ENCODE measurements at places on chromosomes 12 and 14.

DNA sequence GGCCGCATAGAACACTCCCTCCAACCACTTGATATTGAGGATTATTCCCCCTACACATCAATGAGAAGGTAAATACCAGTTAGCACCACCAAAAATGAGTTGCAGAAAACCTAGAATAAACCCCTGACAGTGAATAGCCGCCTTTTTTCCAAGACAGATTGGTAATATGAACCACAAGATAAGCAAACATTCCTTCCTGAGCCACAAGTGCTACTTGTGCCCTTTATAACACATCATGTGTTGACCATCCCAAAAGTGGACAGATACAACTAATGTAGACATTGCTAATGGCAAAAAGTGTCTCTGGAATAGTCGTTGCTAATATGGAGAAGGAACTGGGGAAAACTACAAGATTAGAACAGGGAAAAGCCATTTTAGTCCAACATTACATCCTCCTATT, 17.2 kb downstream of the NOXRED1 start:
- no peak for DNase-seq

DNA sequence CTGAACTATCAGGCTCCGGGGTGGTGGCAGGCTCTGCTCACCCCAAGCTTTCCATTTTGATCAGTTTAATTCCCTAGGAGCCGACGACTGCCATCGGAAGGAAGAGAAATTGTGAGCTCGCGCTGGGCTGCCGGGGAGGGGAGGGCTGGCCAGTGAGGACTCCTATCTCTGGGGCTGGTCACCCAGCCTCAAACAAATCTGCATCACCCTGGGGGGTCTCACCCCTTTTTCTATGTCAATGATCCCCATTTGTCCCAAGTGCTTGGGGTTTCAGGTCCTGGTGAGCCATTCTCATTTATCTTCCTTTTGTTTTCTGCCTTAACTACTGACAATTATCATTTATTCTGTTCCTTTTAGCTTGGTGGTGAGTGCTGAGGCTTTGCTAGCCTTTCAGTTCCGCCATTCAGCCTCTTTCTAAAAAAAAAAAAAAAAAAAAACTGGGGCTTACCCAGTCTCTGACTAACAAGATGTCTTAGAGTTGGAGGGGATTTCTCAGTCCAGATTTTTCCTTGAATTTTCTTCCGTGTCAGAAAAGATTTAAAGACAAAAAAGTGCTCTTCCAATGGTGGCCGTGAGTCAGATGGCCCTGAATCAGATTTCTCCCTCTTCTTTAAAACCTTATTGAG, 22.8 kb upstream of the USP44 start:
- DNase-seq: no peak

GRCh38 chr14:96095058-96095457, 55.9 kb downstream of the C14orf132 start:
- no peak for DNase-seq

- DNase-seq: no peak
Measured at GRCh38 chr12:24719293-24719721, 229.6 kb downstream of the BCAT1 start.

GRCh38 chr12:1383758-1384157, 210.6 kb downstream of the FBXL14 start:
- no peak for DNase-seq

DNA sequence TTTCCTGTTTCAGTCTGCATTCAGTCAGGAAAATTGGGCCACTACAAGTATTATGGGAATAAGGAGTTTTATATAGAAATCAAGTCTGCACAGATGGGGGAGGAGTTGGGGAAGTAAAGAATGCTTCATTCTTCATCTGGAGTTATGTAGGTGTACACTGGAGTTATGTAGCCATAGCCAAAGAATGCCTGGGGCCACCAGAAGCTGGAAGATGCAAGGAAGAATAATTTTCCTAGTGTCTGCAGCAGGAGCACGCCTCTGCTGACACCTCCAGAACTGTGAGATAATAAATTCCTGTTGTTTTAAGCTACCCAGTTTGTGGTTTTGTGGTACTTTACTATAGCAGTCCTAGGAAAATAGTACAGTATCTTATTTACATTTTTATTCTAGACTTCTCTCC, 333.4 kb downstream of the NELL2 start:
- no peak for DNase-seq

DNA sequence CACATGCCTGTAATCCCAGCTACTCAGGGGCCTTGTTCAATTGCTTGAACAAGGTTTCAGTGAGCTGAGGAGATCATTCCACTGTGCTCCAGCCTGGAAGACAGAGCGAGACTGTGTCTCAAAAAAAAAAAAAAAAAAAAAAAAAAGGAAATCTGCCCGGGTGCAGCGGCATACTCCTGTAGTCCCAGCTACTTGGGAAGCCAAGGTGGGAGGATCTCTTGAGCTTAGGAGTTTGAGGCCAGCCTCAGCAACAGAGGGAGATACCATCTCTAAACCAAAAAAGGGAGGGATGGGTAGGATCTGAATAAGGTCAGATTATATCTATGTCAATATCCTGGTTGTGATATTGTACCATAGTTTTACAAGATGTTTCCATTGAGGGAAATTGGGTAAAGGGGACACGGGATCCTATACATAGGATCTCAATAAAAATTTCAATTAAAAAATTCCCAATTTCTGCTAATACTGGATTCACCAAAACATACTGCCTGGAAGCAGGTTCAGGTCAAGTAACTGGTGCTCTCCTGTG, 76.4 kb downstream of the BORCS5 start:
- no peak for DNase-seq

DNA sequence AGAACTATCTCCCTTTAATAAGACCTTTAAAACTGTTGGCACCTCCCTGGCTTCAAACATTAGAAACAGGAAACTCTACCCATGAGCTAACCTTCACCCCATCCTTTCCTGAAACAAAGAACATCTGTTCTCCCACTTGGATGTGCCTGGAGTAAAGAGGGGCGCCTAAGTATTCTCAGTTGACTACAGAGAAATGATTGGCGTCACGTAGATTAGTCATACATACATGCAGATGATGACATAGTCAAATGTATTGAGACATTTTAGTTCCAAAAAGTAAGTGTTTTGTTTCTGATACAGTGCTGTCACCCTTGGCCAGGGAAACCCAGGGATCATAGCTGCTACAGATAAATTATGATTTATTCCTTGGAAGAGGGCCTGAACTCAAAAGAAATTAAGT, 260.0 kb upstream of the PLEKHG7 start:
- DNase-seq: no peak

DNA sequence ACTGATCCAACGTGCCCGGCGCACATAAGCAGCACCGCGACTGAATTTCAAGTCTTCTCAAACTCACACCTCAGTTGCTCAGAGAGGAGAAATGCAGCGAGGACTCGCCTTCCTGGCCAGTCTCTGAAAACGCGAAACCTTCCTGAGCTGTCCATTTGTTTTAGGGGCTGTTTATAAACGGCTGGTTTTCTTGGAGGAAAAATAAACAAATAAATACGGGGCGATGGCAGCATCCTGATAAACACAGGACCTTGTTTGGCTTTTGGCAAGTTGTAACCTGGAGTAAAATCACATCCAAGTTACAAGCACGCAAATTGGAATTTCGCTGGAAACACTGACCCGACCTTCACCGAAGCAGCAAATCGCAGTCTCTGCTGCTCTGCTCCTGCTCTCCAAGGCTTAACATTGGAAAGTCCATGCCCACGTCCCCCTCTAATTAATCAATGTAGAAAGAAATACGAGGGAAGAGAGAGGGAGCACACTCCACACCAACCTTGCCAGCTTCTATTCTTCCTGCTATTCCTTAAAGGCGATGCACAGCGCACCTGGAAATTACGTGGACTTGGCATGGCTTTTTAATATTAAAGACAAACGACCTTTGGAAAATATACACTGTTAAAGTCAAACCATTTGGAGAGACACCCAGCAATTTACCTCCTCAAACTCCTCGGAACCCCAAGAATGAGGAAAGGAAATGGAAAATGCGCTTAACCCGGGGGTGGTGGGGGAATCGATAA, 248.8 kb downstream of the APAF1 start:
- no peak for DNase-seq

- no peak for DNase-seq
Measured at GRCh38 chr14:50775357-50775756, 55.6 kb downstream of the NIN start.

- DNase-seq: no peak
Measured at GRCh38 chr14:92121207-92121669, 268 bp downstream of the NDUFB1 start.

GRCh38 chr12:67827820-67828383, 161.3 kb upstream of the IFNG-AS1 start:
- no peak for DNase-seq

DNA sequence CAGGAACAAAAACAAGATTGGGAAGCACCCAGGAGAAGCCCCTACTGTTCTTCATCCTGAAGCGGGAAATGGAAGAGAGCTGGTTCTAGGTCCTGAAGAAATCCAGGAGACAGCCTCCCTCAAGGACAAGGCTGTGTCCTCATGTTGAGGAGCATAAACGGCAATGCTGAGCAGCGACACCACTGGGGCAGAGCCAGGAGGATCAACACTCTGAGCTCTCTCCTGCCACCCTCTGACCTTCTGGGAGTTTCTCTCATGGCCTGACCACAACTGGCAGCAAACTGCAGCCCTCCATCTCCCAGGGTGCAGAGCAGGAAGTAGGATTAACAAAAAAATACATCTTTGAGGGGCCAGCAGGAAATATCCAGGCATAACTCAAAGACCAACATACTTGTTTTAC, 1292.2 kb upstream of the TMEM132C start:
- no peak for DNase-seq

All from GF-D8 (cell line).